ENCODE measurements at places on chromosomes 7 and 10.

DNA sequence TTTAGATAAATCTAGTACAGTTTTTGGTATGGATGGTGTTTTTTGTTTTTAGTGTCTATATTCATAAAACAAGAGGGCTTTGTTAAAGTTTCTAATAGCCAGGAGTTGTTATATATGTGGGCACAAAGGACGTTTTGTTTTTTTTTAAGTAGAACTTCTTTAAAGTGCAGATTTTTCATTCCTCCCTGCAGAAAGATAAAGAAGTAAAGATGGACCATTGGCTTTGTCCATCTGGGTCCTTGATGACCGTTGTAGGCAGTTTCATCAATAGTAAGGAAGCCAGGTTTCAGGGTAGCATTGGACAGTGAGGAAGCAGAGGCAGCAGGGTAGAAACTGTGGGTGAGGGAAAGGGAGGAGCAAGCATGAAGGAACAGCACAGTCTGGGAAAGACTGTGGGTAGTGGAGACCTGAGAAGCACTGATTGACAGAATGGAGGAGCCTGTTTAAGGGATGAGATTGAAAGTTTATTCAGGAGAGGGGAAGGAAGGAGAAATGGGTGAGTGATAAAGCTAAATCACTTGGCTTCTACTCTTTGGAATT is 5.3 kb downstream of the CALU start:
- DNase-seq, result no peak

- DNase-seq, result peak; percentile 79
Observed at GRCh38 chr10:68153473-68154210, 44.4 kb downstream of the MYPN start.

DNA sequence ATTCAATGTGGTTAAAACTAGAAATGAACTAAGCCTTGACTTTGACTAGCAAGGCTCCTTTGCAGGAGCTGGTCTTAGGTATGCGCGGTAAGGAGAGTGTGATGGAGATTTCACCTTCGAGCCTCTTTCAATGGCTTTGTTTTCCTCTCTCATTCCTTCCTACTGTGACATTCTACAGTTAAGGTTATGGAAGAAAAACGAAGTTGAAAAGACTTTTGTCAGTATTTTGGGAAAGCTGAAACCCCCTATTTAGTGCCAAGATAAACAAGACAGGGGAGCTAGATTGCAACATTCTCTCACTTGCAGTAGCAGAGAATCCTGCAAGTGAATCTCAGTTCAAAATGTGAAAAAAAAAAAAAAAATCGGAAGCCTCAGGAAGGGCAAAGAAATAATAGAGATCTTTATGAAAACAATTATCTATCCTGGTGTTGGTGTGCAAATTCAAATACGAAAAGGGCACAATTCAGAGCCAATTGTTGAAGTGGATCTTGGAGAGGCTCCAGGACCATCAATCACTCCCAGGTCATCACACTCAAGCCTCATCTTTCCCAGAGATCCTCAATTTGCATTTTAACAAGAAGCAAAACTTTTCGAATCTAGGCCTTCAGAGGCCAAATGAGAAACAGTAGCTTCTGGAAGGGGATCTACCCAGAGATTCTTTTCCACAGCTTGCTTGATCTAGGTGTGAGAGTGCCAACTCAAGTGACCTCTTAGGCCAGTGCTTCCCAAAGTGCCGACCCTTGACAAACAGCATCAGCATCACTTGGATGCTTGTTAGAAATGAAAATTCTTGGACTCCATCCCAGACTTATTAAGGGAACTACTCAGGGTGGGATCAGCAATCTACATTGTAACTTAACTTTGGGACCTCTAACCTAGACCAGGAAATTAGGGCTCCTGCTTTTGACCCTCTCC is 163.8 kb downstream of the INHBA start:
- no peak for DNase-seq

GRCh38 chr10:113590581-113590980 is 37.7 kb downstream of the HABP2 start:
- no peak for DNase-seq

GRCh38 chr10:17756557-17757217 is 4.7 kb downstream of the TMEM236 start:
- no peak for DNase-seq

GRCh38 chr10:25899304-25899703 is 34.7 kb upstream of the MYO3A start:
- DNase-seq, result no peak

DNA sequence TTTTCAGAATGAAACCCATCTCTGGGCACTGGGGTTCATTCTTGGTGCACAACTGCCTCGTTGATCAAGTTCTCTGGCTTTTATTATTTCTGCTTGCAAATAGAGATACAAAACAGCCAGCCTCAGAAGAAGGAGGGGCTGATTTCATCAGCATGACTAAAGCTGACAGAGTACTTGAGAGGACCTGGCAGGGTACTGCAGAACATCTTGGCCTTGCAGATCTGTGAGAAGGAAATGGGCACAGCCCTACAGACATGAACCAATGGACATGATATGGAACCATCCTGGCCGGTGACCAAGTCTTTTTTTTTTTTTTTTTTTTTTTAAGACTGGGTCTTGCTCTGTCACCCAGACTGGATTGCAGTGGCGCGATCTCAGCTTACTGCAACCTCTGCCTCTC is 240.6 kb downstream of the VTI1A start:
- no peak for DNase-seq

All from NCI-H1694 (cell line).